H1 (cell line): ENCODE measurements at places on chromosomes 4 and X.

DNA sequence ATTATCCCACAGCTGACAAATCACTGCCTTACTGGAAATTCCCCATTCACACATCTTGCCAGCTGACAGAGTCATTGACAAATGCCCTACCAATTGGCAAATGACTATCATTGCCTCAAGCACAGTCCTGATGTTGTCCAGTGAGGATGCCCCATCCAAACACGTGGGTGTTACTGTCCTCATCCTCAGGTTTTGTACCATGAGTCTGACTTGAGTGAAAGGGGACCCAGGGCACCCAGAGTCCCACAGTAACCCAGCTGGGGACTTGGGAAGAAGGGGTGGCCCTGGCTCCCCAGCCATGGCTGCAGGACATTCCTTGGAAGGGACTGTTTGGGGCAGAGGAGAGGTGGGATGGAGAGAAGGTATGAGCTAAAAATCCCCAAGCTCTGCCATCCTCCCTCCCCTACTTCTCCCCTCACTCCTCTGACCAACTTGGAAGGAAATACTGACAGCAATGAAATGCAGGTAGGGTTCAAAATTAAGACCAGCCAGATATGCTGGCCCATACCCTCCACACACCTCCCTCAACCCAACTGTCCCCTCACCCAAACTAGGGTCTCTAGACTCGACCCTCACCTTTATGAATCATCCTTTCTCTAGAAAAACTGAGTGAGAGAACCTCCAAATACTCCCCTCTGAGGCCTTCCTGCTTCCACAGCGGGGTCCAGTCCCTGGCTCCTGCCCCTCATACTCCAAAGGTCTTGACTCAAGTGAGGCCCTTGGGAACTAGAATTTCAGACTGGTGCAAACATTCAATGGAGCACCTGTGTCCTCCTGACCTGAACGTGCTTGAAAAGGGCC is 5.1 kb downstream of the TIMP1 start:
- no peak for DNase-seq

GRCh38 chrX:1749499-1749898 is 134.6 kb downstream of the ASMT start:
- no peak for DNase-seq

- no peak for DNase-seq
Observed at GRCh38 chr4:101784957-101785356, 5.6 kb upstream of the BANK1 start.

DNA sequence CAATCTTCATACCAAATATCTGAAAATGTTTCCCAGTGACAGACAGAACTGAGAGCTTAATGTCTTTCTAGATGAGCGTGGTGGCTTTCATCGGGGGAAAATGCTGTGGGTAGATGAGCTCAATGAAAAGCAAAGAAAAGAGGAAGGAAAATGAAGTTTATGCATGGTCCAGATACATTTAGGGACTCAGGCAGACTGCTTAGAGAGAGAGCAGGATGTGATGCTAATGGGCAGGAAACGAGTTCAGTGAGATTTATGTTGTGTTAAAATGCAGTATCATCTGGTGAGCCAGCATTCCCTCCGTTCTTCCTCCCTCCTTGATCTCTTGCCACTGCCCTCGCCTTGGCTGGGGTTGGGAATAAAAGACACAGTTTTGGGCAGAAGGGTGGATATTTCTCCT is 229.2 kb downstream of the GBA3 start:
- DNase-seq, result no peak

- no peak for DNase-seq
Observed at GRCh38 chr4:3199653-3200422, 49.1 kb upstream of the MSANTD1 start.

DNA sequence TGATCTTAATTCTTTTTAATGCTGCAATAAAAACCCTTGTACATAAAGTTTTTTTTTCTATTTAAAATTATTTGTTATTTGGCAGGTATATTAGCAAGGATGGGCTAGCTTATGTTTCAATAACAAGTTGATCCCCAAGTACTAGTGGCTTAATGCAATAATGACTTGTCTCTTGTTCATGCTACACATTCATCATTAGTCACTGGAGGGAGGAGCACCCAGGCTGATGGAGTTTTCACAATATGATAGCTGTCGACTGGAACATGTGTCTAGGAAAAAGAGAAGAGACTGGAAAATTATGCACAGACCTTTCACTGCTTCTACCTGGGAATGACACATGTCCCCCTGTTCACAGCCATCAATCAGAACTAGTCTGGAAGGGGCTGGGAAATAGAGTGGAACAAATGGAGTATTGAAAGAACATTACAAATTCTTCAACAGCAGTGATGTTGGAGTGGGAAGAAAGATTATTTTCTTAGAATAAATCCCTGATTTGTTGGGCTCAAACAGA is 387.9 kb upstream of the RPS6KA3 start:
- no peak for DNase-seq
